ENCODE measurements at places on chromosomes 4 and X. TPM values are rescaled to one million over a fixed set of nuclear protein-coding genes. Genes with fewer than 3 reads are reported as not detected.
A peak's percentile ranks its signal among the peaks of the same experiment; 100 is the strongest.

DNA sequence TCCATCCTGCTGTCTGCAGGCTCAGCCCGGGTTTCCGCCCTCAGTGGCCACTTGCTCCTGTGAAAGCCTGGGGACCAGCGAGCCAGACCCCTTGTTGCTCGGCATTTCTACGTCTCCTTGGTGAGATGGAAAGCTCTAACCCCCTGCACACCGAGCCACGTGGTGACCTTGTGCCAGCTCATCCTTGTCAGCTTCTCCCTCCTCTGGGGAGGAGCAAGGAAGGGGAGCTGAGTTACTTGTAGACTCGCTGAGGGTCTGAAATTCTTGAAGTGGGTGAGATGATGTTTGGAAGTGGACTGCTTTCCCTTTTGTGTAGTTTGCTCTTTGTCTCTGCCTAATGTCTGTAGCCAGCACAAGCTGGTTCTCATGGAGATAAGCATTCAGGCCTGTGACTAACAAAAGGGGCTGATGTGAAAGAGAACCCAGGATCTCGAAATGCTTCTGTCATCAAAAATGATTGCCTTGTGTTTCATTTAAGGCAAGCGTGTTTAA is 29.3 kb downstream of the RGS12 start:
- ATAC-seq = no peak

DNA sequence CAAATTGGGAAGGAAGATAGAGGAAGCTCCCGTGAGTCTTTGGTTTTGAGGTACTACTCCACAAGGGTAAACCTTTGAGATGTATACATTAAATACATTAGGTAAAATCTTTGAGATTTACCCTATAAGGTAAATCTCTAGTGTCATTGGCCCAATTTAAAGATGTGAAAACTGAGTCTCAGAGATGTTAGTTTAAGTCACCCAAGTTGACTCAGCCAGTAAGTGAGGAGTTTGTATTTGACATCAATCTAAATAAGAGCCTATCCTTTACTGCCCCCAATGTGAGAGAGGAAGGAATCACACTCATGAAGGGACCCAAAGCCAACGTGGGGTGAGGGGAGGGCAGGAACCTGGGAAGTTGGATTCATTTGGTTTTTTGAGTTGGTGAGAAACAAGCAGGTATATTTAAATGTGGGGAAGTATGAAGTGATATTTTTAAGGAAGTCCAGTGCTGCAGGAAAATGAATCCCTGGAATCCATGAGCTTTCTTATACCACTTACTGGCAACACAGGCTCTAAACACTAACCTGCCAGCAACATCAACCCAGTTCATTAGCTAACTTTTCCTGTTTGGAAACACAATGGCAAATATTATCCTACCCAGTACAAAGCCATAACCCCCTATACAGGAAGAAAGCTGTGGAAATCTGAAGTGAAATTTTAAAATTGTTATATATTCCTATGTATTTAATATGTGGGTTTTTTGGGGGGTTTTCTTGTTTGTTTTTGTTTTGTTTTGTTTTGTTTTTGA is 55.3 kb downstream of the PALLD start:
- ATAC-seq = no peak

DNA sequence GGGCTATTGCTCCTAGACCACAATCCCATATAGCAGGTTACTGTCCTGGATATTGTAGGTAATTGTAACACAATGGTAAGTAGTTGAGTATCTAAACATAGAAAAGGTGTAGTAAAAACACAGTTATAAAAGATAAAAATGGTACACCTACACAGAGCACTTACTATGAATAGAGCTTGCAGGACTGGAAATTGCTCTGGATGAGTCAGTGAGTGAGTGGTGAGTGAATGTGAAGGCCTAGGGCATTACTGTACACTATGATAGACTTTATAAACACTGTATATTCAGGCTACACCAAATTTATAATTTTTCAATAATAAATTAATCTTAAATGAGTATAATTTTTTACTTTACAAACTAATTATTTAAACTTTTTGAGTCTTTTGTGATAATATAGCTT is 425.7 kb downstream of the PABPC4L start:
- no peak for ATAC-seq

GRCh38 chr4:86894455-86894854 is 2.2 kb upstream of the C4orf36 start:
- ATAC-seq = no peak

Gene NAA11
- total RNA-seq = not detected

Gene GYG2
- total RNA-seq = 0.52 TPM

DNA sequence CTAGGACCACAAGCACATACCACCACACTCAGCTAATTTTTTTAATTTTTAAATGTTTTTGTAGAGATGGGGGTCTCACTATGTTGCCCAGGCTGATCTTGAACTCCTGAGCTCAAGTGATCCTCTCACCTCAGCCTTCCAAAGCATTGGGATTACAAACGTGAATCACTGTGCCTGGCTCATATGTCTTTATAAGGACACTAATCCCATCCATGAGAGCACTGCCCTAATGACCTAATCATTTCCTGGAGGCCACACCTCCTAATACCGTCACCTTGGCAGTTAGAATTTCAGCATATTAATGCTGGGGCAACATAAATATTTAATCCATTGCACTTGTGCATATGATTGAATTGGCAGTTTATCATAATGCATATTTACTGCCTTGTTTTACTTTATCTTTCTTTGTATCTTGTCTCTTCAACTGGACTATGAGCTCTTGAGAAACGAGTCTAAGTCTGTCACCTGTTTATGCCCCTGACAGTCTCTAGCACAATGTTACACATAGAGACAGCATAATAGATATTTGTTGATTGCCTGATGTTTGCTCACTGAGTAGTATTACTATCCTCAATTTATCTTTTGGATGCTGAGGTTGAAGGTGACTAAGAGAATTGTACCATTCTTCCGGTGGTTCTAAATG is 172.0 kb downstream of the AASDH start:
- peak; percentile 98 for ATAC-seq

Gene SYN1
- 0.16 TPM for total RNA-seq

DNA sequence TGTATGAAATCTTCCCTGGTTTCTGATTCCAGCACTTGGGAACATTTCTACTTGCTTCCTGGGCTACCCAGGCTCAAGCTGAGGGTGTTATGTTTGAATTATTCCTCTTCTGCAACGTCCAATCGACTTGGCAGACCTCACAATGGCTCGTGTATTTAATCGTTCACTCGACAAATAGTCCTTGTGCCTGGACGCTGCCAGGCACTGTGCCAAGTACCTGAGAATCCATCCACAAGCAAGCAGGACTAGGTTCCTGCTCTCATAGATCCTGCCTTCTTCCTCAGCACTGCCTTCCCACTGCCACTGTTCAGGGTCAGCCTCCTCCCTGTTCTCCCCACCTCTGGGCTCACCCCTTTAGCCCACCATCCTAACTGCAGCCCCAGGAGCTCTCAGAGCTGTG is 113.3 kb downstream of the EFNB1 start:
- no peak for ATAC-seq

Gene MMRN1
- 6.8 TPM for total RNA-seq

DNA sequence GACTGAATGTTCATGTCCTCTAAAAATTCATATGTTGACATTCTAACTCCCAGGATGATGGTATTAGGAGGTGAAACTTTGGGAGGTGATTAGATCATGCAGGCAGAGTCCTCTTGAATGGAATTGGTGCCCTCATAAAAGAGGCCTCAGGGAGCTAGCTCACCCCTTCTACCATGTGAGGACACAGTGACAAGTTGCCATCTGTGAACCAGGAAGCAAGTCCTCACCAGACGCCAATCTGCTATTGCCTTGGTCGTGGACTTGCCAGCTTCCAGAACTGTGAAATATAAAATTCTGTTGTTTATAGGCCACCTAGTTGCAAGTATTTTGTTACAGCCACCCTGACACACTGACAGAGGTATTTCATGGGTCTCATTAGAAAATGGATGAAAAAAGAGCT is 28.5 kb upstream of the LONRF3 start:
- ATAC-seq = no peak

All from esophagus mucosa (tissue), 1 donor.